ENCODE measurements at places on chromosomes 2 and 18.

- no peak for DNase-seq
Measured at GRCh38 chr18:46719388-46719787, 37.5 kb downstream of the ST8SIA5 start.

GRCh38 chr2:32246911-32247310 lies 17.8 kb downstream of the NLRC4 start:
- DNase-seq, result no peak

GRCh38 chr18:74456017-74456348 lies 1.1 kb downstream of the DIPK1C start:
- no peak for DNase-seq

DNA sequence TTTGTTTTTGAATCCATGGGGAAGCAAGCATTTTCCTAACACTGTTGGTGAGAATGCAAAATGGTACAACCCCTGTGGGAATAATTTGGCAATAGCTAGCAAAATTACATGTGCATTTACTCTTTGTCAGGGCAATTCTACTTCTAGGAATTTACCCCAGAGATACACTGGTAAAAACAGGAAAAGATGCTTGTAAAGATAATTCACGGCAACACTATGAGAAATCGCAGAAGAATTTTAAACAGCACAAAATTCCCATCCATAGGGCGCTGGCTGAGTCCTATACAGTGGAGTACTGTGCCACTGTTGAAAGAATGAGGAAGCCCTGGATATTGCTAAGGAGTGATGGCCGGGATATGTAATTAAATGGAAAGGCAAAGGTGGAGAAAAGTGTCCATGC lies 75.8 kb downstream of the DGKD start:
- no peak for DNase-seq

GRCh38 chr2:144942516-144943256 lies 422.8 kb upstream of the ZEB2 start:
- no peak for DNase-seq

DNA sequence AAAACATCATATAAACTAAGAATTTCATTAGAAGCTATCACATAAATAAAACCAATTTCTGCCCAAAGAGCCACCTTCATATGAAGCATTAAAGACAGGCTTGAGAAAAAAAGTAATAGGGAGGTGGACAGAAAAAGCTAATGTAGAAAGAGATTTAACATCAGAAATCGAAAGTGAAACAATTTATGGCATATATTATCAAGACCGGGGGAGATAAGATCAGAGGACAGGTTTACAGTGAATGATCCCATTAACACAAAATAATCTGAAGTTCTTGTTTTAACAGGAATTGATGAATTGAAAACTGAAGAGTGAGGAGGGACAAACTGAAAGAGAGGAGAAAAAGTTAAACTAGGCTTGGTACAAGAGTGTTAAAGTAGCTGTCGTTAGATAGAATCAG lies 786.3 kb upstream of the FSHR start:
- no peak for DNase-seq

DNA sequence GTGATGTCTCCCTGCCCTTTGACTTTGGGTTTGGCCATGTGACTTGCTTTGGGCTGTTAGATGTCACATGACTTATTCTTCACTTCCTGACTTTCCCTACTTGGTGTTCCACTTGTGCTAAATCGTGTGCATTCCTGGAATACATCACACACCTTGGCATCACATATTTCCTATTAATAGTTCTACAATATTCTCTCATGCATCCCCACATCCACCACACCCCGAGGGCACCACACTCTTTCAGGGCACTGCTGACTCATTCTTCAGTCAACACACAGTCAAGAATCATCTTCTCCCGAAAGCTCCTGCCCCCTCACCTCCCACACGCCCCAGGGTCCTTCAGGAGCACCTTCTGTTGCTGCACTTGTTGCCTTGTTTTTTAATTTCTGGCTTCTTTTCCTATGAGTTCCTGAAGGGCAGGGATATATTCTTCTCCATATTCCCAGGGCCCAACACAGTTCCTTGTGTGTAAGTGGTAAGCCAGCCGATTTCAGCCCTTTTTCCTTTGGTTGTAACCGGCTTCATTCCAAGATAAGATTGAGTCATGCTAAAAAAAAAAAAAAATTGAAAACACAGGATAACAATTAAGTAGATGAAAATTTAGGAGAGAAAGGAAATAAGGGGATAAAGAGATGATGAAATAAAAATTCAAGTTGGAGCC lies 341.4 kb downstream of the SLC4A3 start:
- DNase-seq, result no peak

- DNase-seq, result no peak
Measured at GRCh38 chr2:220857368-220857767, 714.7 kb downstream of the EPHA4 start.

- DNase-seq, result peak; percentile 75
Measured at GRCh38 chr2:109510136-109511028, 103.4 kb downstream of the SEPTIN10 start.

GRCh38 chr2:62717503-62718081 lies 12.1 kb downstream of the EHBP1 start:
- no peak for DNase-seq

- no peak for DNase-seq
Measured at GRCh38 chr18:21769206-21769605, 28.6 kb downstream of the MIB1 start.

- no peak for DNase-seq
Measured at GRCh38 chr2:204268971-204269370, 276.3 kb upstream of the PARD3B start.

- no peak for DNase-seq
Measured at GRCh38 chr18:25314838-25315190, 37.2 kb downstream of the ZNF521 start.

DNA sequence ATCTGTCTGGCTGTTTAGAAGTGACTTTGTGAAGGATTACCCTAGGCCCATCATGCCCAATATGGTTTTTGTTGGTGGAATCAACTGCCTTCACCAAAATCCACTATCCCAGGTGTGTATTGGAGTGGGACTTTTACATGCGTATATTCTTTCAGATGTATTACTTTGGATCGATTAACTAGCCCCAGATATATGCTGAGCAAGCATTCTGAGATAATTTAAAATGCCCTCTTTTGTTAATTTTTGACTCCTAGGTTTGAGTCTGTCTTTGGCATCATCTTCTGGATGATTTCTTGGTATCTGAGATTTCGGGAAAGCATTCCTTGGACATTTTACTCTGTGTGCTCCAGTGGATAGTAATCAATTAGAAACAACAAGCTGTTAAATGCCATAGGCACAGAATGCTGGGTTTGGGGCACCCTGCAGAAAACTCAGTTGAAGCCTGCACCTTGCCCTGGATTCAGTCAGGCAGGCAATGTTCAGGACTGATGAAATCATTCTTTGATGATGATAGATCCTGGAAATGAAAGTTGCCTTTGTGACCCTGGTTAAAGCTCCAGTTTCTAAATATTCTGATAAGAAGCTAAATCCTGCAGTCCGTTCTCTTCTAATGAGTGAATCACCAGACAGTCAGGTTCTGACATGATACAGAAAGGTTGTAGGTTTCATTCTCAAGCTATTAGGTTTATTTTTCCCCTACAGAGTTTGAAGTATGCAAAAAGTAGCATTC lies 1.1 kb downstream of the UGT1A1 start:
- DNase-seq, result no peak

- no peak for DNase-seq
Measured at GRCh38 chr2:102498414-102498813, 25.4 kb downstream of the SLC9A4 start.

- no peak for DNase-seq
Measured at GRCh38 chr18:3411854-3412268, 38.1 kb upstream of the TGIF1 start.

DNA sequence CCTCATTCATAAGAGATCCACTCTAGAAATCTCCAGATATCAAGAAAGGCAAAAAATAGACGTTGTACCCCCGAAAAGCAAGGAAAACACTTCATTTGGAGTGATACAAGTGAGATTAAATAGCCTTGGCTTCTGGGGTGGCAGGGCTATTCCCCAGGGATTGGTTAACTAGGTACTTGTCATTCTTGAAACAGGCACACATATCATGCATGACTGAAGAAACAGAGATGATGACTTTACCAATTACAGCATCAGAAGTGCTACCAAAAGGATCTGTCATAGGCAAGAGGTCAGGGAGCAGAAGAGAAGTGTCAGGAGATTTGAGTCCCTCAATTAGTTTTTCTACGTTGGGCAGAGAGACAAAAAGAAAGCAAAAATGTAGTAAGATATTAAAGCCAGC lies 45.2 kb upstream of the NFU1 start:
- no peak for DNase-seq
